Activated gamma-delta T cell treated with Interleukin-2 at 50 U/mL for 16 hours (primary cell): ENCODE measurements at places on chromosomes 12 and 14.

- no peak for DNase-seq
These were observed 43.3 kb upstream of the PTPRO start for GRCh38 chr12:15278816-15279658.

GRCh38 chr14:38137005-38137404 is 70.7 kb upstream of the SSTR1 start:
- no peak for DNase-seq

GRCh38 chr12:59282999-59283398 is 312.8 kb upstream of the SLC16A7 start:
- DNase-seq: no peak

DNA sequence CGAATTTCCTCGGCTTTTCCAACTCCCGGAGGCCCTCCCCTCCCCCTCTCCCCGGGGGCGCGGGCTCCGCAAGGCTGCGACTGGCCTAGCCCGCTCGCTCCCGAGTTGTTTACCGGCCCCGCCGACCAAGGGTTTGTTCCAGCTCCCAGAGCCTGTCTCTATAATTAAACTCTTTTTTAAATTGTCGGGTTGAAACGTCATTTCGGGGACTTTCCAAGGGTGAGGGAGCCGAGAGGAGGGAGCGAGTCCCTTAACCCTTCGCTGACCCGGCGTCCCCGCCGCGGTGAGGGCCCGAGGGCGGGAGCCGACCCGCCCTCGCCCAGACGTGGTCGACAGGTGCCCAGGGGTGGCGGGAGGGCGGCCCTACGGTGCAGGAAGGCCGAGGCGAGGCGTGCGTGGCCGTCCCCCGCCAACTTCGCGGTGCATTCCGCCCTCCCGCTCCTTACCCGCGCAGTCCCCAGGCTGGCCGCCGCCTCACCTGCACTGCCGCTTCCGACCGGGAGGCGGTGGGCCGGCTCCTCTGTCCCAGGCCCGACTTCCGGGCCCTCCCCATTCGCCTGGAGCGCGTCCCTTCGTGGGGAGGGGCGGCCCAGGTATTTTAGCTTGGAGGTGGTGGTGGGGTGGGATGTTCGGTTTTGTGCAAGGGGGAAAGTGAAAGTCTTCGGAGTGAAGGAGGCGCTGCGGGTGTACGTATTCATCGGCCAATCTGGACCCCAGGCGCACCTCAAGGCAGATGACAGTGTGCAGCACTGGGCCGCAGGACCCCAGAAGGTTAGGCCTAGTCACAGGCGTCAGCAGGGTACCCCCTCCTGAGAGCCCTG is 2.9 kb upstream of the ZFP36L1 start:
- peak; percentile 68 for DNase-seq

DNA sequence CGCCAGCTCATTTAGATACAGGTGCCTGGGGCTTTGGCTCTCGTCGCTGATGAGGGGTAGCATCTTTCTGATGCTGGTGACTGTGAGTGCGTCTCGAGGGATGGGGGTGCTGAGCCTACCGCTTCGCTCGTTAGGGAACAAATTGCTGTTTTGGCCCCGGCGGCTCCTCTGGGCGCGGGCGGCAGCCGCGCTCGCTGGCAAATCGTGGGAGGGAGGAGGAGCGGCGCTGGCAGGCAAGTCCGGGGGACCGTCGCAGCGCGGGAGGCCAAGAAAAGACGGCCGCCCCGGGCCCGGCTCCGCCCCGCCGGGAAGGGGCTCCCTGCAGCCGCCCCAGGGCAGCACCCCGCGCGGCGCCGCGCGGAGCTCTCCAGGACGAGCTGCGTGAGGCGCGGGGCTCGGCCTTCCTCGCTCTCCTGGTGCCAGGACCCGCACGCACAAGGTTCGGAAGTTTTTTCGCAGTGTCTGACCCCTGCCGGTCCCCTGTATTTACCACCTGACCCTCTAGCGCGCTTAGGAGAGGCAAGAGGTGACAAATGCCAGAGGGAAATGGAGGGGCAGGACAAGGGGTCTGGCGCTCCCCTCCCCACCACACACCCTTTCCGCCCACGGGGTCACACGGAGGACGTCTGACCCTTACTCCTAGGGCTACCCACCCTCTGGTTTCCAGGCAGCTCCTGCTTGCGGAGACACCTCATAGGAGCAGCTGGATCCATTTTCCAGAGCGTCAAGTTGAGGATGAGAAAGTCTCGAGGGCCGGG is 899 bp upstream of the KCNH3 start:
- DNase-seq: no peak

- no peak for DNase-seq
These were observed 60.3 kb downstream of the TESC start for GRCh38 chr12:117038919-117039318.
